Lower lobe of right lung (tissue), 2 donors: ENCODE measurements at places on chromosomes 5 and 9. TPM values are rescaled to one million over a fixed set of nuclear protein-coding genes. Genes with fewer than 3 reads are reported as not detected.

Gene DIRAS2
- not detected for total RNA-seq

Gene ZNF608
- 27.9 TPM for total RNA-seq

Gene NUTM2G
- not detected for total RNA-seq

Gene PFN3
- total RNA-seq, result not detected

Gene SHISAL2B
- total RNA-seq, result not detected

Gene LCN10
- 2.5 TPM for total RNA-seq

Gene HABP4
- 9.8 TPM for total RNA-seq

Gene MACIR
- total RNA-seq, result 4.9 TPM

Gene OR1L1
- not detected for total RNA-seq

Gene HK3
- 61.2 TPM for total RNA-seq
